Stimulated activated CD8-positive, alpha-beta memory T cell treated with anti-CD3 and anti-CD28 coated beads, Interleukin-7, amount 100 ng/mL, for 24 hours (primary cell): ENCODE measurements at places on chromosomes 2 and 18.

DNA sequence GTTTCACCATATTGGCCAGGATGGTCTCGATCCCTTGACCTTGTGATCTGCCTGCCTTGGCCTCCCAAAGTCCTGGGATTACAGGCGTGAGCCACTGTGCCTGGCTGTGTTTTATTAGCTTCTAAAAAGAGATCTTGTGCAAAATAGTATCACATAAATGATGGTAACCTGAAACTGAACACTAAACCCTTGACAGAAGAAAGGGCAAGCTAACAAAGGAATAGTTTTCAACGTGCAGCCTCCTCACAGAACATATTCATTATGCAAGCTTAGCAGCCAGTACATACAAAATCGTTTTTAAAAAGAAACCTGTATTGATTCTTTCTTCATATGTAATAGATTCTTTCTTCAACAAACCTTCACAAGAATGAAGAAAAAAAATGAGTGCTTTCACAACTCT is 20.6 kb downstream of the CHN1 start:
- DNase-seq = no peak

DNA sequence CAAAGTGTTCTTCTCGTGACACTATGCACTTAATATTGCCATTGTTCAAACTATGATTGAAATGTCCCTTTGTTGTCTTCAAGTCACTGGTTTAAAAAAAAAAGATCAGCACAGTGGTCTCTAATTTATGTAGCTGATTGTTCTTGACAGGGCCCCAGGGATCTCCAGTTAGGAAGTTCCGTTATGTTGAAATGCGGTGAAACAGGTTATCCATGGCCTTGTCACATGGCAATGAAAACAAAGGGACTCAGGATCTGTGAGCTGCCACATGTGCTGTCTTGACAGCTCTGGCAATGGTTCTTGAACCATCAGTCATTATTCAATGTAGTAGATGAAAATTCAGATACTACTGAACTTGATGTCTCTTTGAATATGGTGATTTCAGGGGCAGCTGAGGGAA is 147.4 kb downstream of the SETBP1 start:
- no peak for DNase-seq

GRCh38 chr2:113962692-113963480 is 73.0 kb downstream of the ACTR3 start:
- DNase-seq = no peak

DNA sequence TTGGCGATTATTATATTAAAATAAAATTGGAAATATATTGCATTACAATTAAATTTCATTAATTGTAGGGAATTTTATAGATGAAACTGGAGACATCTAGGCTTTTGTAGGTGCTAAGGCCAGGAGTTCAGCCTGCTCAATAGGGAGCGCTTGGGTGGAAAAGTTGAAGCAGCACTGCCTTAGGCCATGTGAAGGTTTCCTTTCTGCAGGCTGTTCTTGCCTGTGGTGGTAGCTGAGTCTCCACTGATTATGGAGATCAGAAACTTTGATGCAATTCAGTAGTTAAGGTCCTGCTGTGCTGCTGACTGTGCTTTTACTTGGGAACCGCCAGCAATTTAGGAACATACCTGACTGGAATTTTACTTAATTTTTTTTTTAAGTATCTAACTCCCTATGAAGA is 179.9 kb upstream of the BOD1L2 start:
- DNase-seq = no peak

GRCh38 chr2:159149747-159150146 is 136.8 kb downstream of the WDSUB1 start:
- DNase-seq = no peak

DNA sequence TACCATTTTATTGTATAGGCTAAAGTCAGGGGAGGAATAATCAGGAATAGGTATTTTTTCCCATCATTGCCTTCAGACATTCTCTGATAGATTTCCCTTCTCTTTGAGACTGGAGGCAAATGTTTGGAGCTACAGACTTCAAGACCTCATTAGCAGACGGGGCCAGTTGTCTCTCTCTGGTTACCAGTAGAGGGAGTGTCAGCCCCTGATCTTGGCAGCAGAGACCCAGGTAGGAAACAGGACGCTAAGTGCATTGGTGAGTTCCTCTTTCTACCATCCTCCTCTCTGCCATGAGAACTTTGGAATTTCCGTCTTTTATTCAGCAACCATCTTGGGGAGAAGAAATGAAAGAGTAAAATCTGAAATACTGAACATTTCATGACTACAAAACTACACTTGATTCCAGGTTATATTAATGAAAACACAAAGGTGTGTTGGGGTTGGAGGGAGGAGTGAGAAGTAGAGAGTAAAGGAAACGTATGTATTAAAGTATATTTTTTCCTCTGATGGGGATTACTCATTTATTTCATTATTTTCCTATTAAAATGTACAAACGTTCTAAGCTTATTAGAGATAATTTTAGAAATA is 186.2 kb upstream of the GCFC2 start:
- no peak for DNase-seq

- no peak for DNase-seq
Measured at GRCh38 chr18:27785815-27786471, 391.0 kb downstream of the CDH2 start.

- DNase-seq = no peak
Measured at GRCh38 chr2:236402033-236402790, 138.0 kb upstream of the ASB18 start.

GRCh38 chr2:219512524-219513216 is 1.6 kb upstream of the ASIC4 start:
- no peak for DNase-seq

- no peak for DNase-seq
Measured at GRCh38 chr2:234444893-234445292, 52.0 kb downstream of the ARL4C start.

GRCh38 chr2:113248997-113249770 is 29.5 kb downstream of the PAX8 start:
- DNase-seq = peak; percentile 57

GRCh38 chr2:114472246-114472645 is 29.8 kb downstream of the DPP10 start:
- DNase-seq = no peak

GRCh38 chr2:130869441-130870160 is 32.9 kb downstream of the ARHGEF4 start:
- no peak for DNase-seq

DNA sequence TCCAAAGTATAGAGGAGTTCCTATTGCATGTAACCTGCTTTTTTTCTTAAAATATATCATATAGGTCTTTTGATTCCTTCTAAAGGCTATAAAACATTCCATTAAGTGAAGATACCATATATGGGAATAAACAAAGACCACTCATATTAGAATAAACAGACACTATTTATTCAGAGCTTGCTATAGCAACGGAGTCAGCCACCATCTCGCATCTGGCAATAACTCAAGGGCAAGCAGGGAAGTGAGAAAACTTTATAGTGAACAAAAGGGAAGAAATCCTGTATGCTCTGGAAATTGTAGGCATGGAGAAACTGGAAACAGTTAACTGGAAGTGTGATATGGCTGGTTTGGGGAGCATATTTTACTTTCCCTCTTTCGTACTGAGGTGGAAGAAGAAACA is 301.9 kb downstream of the PTH2R start:
- DNase-seq = no peak

DNA sequence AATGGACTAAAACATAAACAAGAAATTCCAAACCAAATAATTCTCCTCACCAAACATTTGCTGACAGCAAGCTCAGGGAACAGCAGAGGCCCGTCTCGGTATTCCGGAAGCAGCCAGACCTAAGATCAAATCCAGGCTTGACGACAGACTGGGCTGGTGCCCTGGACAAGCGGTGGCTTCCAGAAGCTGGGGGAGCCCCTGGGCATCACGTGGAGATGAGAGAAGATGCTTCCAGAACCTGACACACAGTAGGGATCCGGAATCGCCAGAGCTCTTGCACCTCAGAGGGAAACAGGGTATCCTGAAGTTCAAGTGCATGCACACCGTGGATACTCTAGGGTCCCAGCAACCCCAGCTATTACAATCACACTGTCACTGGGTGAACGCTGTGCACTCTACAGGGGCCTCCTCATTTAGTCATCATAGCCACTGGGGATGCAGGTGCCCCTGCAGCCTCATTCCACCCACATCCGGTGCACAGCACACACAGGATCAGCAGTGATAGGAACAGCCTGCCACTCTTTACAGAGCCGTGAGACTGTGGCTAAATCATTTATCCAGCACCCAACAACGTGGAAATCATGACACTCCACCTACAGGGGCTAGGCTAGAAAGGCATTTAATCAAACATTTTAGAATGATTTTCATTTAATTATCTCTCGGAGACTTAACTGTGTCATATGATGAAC is 102.6 kb downstream of the HDAC4 start:
- DNase-seq = no peak

DNA sequence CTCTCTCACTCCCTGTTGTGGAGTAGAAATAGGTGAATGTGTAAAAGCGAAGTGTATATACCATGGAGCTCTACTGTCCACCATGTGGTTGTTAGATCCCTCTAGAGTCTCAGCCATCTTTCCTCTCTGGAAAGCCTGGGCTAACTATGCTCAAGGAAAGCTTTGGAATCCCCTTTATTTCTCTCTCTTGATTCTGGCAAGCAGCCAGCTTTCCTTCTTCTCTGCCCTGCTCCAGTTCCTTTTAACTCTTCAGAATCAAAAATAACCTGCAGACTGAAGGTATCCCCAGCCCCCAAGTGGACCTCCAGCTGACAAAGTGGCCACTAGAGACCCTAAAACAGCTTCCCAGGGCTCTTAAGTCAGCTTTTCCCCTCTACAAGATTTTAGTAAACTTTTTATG is 381.9 kb downstream of the PLCL1 start:
- no peak for DNase-seq

DNA sequence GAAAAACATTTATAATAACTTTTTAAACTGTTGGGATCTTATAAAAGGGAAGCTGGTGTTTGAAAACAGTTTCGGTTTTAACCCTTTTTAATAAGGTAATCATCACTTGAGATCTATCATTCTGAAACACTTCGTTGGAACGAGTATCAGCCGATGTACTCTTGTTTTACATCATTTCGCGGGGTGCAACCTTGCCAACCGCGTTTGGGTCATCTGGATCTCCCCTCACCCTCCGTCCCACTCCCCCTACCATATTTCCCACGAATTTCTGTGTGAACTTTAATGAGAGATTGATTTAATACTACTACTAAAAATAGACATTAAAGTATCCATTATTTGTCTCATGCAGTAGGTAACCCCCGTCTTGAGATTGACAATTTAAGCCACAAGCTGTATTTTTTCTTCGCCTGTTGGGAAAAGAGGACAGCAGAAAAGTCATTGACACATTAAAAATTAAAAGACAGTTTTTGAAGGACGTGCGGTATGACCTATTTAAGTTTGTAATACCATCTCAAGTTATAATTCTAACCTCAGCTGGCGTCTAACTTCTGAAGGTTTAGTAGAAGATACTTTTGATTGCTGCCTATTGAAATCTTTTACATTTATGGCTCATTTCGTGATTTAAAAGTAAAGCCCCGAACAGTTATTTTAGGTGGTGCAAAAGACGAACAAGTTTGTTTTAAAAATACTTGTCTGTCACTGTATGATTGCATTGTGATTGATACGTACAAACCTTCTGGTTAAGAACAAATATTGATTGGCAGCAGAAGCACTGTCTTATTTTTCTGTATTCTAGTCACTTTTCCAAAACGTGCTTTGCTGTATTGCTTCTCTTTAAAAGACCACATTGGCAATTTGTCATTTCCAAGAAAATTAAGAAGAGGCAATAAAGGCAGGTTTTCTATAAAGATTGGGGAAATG is 1.5 kb downstream of the CREB1 start:
- no peak for DNase-seq

DNA sequence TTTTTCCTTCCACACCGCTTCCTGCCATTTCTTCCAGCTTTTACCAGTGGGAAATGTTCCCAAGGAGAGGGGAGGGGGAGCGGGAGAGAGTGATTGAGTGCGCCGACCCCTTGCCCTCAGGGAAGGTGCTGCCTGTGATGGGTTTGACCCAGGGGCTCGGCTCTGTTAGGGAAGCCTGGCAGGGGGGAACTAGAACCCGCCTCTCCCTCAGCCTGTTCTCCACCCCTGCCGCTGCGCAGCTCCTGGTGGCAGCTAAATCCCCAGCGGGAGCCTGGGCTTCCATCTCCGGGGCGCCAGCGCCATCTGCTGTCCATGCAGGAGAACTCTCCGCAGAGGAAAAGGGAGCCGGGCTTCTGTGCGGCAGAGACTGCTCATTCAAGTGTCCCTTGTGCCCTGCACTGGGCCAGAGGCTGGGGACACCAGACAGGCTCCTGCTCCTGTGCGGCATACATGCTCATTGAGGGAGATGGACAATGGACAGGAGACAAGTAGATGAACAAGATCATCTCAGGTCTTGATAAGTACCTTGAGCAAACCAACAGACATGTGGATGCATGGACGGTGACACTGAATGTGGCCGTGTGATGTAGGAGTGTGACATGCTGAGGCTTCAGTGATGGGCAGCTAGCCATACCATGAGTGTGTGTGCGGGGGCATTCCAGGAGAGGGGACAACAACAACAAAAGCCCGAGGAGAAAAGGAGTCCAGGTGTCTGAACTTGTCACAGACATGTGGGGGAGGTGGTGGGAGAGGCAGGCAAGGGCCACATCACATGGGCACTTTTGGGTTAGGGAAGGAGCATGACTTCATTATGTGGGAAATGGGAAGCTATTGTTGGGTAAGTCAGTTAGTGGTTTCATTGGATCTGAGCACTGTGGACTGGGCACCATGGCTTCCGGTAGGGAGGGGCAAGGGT is 13.3 kb downstream of the CHPF start:
- peak; percentile 71 for DNase-seq

DNA sequence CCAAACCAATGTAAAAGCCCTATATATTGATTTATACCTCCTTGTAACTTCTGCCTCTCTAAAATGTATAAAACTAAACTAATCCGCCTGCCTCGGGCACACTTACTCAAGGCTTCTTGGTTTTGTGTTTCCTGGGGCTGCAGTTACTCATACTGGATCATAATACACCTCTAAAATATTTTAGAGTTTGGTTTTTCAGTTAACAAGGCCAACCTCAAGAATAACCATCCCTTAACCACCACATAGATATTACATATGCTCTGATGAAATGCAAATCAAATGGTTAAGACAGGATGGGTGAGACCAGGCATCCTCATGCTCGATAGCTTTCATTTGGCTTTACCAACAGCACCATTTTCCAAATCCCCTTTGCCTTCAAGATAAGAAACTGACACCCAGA is 46.4 kb downstream of the UXS1 start:
- no peak for DNase-seq
